Coronary artery (tissue), 2 donors: ENCODE measurements at places on chromosomes 16 and 17.

DNA sequence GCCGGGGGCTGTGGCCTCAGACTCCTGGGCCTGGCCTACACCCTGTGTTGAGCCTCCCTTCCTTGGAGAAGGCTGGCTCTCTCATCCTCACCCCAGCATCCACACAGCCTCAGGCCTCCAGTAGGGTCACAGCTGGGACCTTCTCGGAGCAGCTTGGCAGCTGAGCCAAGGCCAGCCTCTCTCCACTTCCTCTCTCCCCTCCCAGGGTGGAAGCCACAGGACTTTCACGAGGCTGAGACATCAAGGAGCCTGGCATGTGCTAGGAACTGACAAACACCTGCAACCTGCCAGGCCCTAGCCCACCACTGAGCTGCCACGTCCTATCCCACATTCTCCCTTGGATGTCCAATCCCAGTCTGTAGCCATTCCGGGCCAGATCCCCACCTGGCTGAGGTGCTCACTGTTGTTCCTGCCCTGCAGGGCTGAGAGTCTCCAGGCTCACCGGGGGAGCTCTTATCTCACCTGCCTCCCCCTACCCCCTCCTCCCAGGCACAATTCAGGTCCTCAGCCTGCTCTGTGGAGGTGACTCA is 3.1 kb downstream of the MMP15 start:
- DNase-seq, result no peak

DNA sequence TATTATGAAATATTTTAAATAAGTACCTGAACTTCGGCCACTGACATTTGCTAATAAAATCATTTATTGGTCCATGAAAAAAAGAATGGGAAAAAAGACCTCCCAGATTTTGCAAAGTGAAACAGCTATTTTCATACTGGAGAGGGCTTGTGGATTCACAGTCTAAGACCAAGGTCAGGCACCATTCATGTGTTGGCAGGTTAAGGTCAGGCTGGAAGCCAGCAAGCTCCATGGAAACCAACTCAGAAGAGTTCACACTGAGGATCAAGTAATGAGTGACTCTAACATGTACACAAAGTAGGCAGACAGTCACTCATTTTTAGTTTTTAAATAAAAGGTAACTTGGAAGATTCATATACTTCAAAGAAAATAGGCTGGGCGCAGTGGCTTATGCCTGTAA is 3.4 kb downstream of the DNAJA2 start:
- DNase-seq, result no peak

DNA sequence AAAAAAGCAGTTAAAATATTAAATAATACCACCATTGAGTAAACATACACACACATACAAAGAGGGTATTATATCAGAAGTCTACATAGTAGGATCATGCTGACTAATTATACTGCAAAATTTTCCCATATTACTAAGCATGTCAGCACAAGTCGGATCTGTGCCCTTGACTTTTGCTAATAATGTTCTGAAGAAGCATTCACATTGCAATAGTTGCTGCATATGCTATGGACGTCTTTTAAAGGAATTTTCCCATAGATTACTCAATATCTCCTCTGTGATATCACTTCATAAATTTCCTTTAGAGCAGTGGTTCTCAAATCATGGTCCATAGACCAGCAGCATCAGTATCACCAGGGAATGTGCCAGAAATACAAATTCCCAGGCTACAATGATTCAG is 110.9 kb upstream of the NUDT7 start:
- DNase-seq, result no peak

DNA sequence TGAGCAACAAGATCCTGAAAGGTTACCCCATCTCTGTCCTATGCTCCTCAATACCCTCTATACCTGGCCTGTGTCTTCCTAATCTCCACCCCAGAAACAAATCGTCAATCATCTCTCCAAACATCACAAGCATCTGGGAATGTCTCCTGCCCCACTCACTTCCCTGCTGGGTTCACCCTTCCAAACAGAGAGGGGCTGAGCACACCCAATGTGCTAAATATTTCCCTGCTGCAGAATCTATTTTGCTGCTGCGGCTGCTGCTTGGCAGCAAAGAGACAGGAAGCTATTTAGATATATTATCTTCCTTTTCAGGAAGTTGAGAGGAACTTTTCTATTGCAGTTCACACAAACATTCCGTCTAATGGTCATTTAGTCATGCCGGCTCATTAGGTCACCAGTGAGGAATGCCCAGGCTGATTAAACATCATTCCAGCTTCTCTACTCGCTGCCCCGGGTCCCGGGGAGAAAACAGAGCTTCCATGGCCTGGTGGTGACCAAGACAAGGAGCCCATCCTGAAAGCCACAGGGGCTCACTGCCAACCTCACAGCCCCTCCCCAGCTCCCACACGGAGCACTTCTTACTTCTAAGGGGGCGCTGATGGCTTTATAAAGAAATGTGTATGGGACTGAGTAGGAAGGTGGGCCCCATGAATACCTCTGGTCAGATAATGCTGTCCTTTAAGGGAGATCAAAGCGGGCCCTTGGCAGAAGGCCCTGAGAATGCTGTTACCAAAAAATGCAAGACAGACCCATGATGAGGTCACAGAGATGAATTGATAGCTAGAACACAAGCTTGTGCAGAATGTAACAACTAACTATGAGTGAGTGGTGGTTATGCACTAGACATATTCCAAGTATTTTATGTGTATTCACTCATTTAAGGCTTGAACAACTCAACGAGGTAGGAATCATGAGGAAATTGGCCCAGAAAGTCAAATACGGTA is 218.3 kb downstream of the SOX9 start:
- no peak for DNase-seq

DNA sequence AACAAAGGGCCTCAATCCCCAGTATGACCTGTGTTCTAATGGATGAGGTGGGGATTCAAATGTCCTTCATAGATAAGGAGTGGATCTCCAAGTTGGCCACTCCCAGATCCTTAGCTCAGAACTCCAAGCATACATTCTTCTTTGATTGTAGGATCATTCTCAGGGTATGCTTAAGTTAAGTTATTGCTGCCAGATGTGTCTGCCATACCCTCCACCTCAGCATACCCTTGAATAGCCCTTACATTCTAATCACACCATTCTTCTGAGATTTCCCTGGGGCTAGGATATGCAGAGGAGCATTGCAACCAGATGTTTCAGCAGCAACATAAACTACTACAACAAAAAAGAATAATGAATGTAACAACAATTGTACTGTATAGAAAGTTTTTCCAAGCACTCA is 1.6 kb upstream of the KRTAP2-4 start:
- no peak for DNase-seq

DNA sequence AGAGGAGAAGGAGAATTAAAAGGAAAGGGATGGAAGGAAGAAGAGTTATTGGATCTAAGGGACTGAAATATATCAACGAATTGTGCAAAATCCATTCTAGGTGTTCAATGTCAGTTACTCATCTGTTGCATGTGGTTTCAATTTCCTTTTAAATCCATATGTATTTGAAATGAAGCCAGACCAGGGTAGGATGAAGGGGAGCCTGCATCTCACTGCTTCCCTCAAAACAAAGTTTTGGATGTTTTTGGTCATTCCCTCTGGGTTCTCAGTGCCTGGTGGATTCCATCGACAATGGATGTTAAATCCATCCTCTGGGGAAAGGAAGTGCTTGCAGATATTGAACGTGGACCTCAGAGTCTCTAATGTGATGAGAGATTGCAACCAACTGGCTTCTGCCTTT is 103.5 kb upstream of the XYLT1 start:
- no peak for DNase-seq

DNA sequence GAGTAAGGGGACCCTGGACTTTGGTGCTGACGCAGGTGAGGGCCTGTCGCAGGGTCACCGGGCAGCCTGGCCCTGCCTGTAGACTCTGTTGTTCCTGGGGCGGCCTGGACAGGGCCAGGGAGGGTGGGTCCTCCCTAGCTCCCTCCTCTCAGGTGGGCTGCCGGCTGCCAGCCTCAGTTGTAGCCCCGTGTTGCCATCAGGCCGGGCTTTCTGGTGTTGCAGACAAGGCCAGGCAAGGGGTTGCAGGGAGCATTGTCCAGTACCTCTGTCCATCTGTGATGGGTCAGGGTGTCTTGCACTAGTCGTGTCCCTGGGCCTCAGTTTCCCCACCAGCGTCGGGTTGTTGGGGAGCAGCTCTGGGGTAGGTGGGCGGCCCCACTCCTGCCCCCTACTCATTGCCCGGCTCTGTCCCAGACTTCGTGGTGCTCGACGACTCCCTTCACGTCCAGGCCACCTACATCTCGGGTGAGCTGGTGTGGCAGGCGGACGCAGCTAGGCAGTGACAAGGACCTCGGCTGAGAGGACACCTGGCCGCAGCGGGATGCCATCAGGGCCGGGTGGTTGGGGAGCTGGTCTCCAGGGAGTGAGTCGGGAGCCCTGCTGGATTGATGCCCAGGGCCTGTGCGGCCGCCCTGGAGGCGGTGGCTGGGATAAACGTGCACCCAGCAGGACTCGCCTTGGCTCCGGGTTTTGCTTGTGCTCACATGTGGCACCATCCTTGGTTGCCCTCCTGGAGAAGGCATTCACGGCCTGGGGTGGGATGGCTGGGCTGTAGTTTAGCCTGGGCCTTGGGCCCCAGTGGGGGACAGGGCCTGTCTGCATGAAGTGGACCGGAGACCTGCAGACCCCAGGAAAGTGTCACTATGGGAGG is 1.9 kb downstream of the CEMP1 start:
- DNase-seq, result peak; percentile 72

DNA sequence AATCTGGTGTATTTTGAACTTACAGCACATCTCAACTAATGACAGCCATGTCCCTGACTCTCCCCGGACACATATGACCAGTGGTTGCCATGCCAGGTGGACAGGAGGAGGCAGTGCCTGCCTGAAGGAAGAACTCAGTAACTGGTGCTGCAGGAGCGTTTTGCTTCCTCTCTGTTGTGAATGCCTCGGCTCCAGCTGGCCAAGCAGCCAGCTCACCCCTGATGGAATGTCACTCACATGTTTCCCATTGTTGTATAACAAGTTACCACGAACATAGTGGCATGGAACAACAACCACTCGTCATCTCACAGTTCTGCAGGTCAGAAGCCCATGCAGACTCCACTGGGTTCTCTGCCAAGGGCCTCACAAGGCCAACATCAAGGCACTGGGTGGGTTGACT is 20.1 kb upstream of the IRF8 start:
- no peak for DNase-seq

- DNase-seq, result no peak
These were observed at the start of gene C16orf74 for GRCh38 chr16:85750827-85751697. Gene C16orf74, minus strand, starts transcription at chr16:85751096. Its CDS starts 15,879 bp downstream, at chr16:85735217.

DNA sequence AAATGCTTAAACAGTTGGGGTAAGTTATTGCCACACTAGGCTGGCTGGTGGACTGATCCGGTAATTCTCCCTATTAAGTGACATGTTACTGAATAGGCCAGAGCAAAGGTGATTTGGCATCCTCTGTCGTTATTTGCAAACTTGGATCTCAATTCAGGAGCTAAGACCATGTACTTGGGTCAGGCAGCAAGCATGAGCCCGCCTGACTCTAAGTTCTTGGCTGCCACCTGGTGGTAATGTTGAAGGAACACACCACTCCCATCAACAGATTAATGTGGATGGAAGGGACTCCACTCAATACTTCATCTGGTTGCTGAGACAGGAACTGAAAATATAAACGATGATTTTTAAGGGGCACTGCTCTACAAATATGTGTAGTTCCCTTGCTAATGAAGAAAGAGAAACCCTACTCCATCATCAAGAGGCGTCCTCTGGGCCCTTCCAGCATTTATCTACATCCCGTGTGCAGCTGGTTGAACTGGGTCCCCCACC is 70.8 kb downstream of the EMP2 start:
- no peak for DNase-seq

DNA sequence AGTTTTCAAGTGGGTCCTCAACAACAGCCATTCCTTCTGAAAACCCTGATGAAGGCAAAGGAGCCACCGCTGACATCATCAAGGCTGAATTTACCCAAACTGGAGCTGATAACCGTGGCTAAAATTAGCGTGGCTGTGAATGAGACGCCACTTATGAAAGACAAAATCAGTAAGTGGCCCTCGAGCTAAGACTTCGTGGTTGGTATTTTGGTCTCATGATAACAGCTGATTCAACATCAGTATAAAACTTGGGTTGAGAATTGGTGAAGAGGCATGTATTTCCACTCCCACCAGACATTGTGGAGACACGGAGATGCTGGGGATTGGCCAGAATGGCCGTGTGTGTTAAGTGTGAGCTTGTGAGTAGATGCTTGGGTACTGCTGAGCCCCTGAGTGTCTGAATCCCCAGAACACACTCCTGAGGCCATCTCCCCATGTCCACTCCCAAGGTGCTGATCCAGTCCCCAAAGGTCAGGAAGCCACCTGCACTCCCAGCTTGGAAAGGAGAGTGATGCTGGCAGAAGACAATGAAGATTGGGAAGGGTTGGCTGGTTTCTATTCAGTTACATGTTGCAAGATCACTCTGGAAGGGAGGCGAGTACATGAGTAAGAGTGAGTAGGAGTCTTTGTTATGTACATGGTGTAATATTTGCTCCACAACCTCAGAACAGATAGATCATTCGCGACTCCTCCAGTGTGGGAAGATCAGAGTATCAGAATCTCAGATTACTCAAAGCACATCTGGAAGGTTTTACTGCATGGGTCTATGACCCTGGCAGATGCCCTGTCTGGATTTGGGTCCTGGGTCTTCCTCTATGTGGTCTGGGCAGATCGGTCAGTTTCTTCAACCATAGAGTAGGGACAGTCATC is 207.7 kb downstream of the HS3ST3A1 start:
- DNase-seq, result no peak

GRCh38 chr17:61970030-61970429 is 42.2 kb upstream of the INTS2 start:
- no peak for DNase-seq

DNA sequence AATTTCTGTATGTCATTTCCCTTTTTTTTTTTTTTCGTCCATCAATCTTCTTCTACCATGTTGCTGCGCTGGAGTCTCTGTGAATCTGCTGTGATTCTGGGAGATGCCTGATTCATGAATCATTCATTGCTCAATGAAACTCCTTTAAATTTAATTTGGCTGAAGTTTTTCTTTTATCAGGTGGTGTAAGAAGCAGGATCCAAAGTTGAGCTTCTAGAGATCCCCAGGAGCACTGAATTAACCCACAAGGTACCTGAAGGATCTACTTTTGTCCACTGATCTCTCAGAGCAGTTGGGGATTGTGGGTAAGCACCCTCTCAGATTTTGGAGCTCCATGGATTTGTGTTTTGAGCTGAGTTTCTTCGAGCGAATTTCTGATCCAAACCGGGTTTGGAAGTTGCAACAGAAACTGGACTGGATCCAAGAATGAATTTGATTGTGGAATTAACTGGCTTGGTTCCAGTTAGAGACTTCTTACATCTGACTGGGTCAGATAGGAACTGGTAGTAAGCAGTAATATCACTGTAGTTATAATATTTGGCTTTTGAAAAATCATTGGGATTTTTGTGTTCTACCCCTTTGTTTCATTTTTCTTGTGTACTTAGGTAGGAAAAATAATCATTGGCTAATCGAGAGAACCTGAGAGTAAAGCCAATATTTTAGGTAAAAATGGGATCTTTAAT is 447.8 kb upstream of the TOM1L1 start:
- no peak for DNase-seq

- DNase-seq, result no peak
These were observed 8.1 kb upstream of the PPP1R27 start for GRCh38 chr17:81842725-81843504.
